ENCODE measurements at places on chromosomes 6 and 20. TPM values are rescaled to one million over a fixed set of nuclear protein-coding genes. Genes with fewer than 3 reads are reported as not detected.
A peak's percentile ranks its signal among the peaks of the same experiment; 100 is the strongest.

DNA sequence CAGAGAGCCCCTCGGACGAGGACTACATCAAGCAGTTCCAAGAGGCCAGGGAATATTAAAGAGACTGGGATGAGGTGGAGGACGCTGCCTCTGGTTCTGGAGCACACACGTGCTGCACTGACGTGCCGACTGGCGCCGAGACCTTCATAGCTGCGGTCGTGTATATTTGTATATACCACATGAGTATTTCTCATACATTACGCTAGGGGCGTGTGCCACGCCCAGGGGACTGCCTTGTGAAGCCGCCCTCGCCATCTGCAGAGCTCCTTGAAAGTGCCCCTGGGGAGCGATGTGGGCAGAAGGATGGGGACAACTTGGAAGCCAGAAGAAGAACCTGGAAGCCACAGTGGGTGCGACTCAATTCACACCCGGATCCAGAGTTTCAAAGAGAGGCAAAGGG is 78.3 kb downstream of the ISM1 start:
- H3K36me3 ChIP-seq, result no peaks in the 10 kb centered on the region
- no peak for DNase-seq
- H3K27ac ChIP-seq, result no peak overlapping the region
- H3K4me1 ChIP-seq, result no peaks in the 10 kb centered on the region

GRCh38 chr6:166484863-166485262 is 101.6 kb downstream of the RAMACL start:
- H3K27ac ChIP-seq, result no peak overlapping the region
- H3K27me3 ChIP-seq, result no peaks in the 10 kb centered on the region
- no peaks in the 10 kb centered on the region for H3K36me3 ChIP-seq
- H3K4me3 ChIP-seq, result no peak overlapping the region
- no peak for DNase-seq
- no peaks in the 10 kb centered on the region for H3K4me1 ChIP-seq

- H3K27me3 ChIP-seq, result 0 out of 2 replicates have a peak, but pooled peaks cover 2% of the 10 kb centered on the region
- no peak overlapping the region for H3K27ac ChIP-seq
- no peaks in the 10 kb centered on the region for H3K4me1 ChIP-seq
- H3K4me3 ChIP-seq, result no peak overlapping the region
- no peak for DNase-seq
These were observed 196.9 kb upstream of the SLC24A3 start for GRCh38 chr20:19015351-19016139.

DNA sequence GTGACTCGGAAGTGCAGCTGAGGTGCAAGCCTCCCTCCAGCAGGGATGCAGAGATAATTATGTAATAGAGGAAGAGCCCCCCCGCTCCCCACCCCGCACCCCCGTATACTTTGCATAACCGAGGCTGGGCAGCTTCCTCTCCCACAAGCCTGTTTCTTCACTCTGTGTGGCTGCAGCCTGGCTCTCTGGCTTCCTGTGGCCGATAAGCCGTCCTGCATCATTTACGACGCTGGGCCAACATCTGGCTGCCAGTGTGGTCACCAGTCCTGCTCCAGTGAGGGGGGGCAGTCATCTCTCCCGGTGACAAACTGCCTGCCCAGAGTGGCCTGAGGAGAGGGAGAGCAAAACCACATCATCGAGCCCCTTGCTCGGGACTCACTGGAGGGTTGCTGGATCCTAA is 59.2 kb downstream of the RBM38 start:
- no peak overlapping the region for H3K27ac ChIP-seq
- no peaks in the 10 kb centered on the region for H3K36me3 ChIP-seq
- H3K4me1 ChIP-seq, result peaks cover 6% of the 10 kb centered on the region
- no peak for DNase-seq

GRCh38 chr20:36128463-36129159 is 25.9 kb upstream of the EPB41L1 start:
- no peak overlapping the region for H3K4me3 ChIP-seq
- no peaks in the 10 kb centered on the region for H3K27me3 ChIP-seq
- no peaks in the 10 kb centered on the region for H3K36me3 ChIP-seq
- peaks cover 29% of the 10 kb centered on the region for H3K4me1 ChIP-seq
- peak; percentile 73 for DNase-seq
- peak overlapping the region; percentile 63 for H3K27ac ChIP-seq

DNA sequence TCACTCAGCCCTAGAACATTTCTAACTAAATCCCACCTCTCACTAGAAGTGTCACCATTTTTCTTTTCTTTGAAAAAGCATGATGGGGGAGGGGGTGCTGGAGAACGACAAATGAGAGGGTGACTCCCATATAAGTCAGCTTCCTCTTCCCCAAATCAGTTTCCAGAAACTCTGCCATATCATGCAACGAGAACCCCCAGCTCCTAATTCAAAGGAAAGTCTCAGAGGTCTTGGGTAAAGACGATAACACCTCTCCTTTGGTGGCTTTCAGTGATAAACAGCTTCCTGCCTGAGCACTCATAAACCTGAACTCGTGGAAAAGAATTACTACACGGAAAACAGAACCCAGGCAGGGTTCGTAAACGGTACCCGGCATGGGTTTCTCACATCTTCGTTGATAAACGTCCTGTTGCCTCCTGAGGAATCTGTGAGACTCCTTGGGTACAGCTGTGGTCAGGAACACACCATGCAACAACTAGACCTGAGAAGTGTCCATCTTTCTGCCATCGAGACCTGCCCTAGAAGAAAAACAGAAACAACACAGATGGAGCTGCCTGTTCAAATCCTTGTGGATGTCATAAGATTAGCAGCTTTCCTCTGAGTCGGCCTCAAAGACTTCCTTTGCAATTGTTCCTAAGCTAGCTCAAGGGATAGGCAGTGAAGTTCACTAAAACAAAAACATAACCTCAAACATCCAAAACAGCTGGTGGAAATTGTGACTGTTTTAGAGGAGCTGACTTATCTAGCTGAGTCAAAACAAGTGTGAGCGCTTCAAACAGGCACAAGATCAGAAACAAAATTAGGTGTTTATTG is 185.8 kb upstream of the PRDM1 start:
- H3K27ac ChIP-seq, result no peak overlapping the region
- H3K4me3 ChIP-seq, result no peak overlapping the region
- H3K27me3 ChIP-seq, result no peaks in the 10 kb centered on the region
- no peaks in the 10 kb centered on the region for H3K4me1 ChIP-seq
- H3K36me3 ChIP-seq, result no peaks in the 10 kb centered on the region
- DNase-seq, result no peak

DNA sequence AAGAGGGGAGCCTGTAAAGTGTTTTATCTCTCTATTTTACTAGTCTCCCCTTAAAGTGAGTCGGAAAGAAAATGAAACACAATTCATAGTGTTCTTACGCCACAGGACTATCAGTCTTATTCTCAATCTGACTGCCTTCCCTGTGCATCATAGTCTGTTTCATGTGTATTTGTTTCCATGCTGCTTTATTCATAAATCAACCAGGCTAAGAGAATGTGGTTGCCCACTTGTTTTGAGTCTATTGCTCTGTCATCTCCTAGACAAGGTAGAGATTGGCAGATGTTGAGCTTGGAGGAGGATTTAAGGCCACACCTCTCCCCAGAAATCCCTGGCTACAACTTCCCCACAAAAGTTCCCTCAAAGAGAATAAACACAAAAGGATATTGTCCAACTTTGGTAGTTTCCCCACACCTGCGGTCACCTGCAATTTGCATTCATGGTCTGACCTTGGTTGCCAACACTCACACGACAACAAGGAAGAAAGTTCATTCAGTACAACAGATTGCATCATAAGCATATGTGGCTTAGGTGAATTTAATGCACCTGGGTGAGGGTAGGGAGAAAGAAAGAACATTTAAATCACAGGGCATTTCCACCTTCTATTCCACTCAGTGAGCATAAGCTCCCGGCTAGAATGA is 167.1 kb upstream of the FBXL4 start:
- no peak overlapping the region for H3K4me3 ChIP-seq
- H3K36me3 ChIP-seq, result no peaks in the 10 kb centered on the region
- peak; percentile 49 for DNase-seq
- H3K27ac ChIP-seq, result no peak overlapping the region

- no peak for DNase-seq
- no peak overlapping the region for H3K27ac ChIP-seq
- H3K36me3 ChIP-seq, result no peaks in the 10 kb centered on the region
- peaks cover 82% of the 10 kb centered on the region for H3K27me3 ChIP-seq
These were observed 215.0 kb downstream of the SLC24A3 start for GRCh38 chr20:19427480-19427879.

DNA sequence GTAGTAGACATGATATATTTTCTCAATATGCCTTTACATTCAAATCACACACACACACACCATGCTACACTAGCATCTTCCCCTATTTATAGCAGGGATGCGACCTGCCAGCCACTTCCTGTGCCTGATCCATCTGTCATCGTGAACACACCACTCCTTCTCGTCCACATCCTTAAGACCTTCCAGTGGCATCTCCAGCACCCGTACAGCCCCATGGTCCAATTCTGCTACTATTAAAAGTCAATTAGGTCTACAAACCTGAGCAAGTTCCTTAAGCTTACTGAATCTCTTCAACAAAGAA is 54.5 kb downstream of the KIF16B start:
- H3K27me3 ChIP-seq, result no peaks in the 10 kb centered on the region
- no peaks in the 10 kb centered on the region for H3K36me3 ChIP-seq
- DNase-seq, result no peak
- no peaks in the 10 kb centered on the region for H3K4me1 ChIP-seq
- H3K27ac ChIP-seq, result no peak overlapping the region

GRCh38 chr20:13494019-13494418 is 144.7 kb downstream of the TASP1 start:
- peaks cover 5% of the 10 kb centered on the region for H3K4me1 ChIP-seq
- H3K36me3 ChIP-seq, result no peaks in the 10 kb centered on the region
- DNase-seq, result no peak
- H3K4me3 ChIP-seq, result no peak overlapping the region
- H3K27ac ChIP-seq, result no peak overlapping the region
- H3K27me3 ChIP-seq, result no peaks in the 10 kb centered on the region

DNA sequence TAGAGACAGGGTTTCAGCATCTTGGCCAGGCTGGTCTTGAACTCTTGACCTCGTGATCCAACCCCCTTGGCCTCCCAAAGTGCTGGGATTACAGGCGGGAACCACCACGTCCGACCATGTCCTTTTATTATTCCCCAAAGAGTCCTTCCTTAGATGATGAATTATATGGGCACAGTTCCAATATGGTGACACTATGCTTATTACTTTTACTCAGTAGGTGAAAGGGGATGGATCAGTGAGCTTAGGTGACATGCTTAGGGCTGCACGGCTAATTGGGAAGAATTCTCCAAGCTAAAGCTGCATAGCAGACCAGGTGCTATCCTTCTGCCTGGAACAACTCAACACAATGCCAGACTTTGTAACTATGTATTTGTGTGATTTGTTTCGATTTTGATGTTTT is 38.2 kb upstream of the TFAP2C start:
- H3K4me3 ChIP-seq, result no peak overlapping the region
- peak overlapping the region; percentile 84 for H3K27ac ChIP-seq
- H3K27me3 ChIP-seq, result no peaks in the 10 kb centered on the region
- H3K36me3 ChIP-seq, result no peaks in the 10 kb centered on the region

GRCh38 chr6:153218184-153218792 is 87.2 kb upstream of the RGS17 start:
- H3K4me1 ChIP-seq, result no peaks in the 10 kb centered on the region
- H3K4me3 ChIP-seq, result no peak overlapping the region
- H3K27me3 ChIP-seq, result no peaks in the 10 kb centered on the region
- H3K36me3 ChIP-seq, result no peaks in the 10 kb centered on the region

GRCh38 chr6:124984668-124985338 is 22.6 kb downstream of the RNF217 start:
- H3K27ac ChIP-seq, result peak overlapping the region; percentile 76
- peaks cover 48% of the 10 kb centered on the region for H3K4me1 ChIP-seq
- H3K4me3 ChIP-seq, result no peak overlapping the region
- H3K27me3 ChIP-seq, result no peaks in the 10 kb centered on the region
- peaks cover 20% of the 10 kb centered on the region for H3K36me3 ChIP-seq

GRCh38 chr6:134630508-134631121 is 312.7 kb upstream of the SGK1 start:
- H3K36me3 ChIP-seq, result no peaks in the 10 kb centered on the region
- no peak overlapping the region for H3K27ac ChIP-seq
- no peaks in the 10 kb centered on the region for H3K27me3 ChIP-seq
- no peaks in the 10 kb centered on the region for H3K4me1 ChIP-seq

GRCh38 chr6:42877695-42878094 is 1.7 kb upstream of the RPL7L1 start:
- H3K36me3 ChIP-seq, result peaks cover 4% of the 10 kb centered on the region
- no peak overlapping the region for H3K4me3 ChIP-seq
- peaks cover 10% of the 10 kb centered on the region for H3K4me1 ChIP-seq
- H3K27ac ChIP-seq, result no peak overlapping the region
- no peaks in the 10 kb centered on the region for H3K27me3 ChIP-seq

DNA sequence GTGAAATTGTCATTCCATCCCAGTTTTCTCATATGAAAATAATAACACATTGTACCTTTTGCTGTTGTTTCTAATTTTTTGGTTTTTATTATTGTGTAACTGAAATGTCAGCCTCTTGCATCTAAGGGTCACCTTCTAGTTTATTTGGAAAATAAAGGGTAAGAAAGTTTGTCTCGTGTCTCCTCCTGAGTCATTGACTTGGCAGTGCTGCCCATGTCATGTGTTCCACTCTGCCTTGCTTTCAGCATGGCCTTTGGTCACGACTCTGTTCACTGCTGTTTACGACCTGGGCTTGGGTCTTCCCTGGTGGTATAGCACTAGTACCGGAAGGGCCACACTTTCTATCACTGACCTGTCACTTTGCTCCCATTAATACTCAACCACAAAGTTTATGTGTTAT is 171.4 kb upstream of the RSPO3 start:
- H3K36me3 ChIP-seq, result no peaks in the 10 kb centered on the region
- no peak overlapping the region for H3K27ac ChIP-seq
- H3K27me3 ChIP-seq, result no peaks in the 10 kb centered on the region
- H3K4me3 ChIP-seq, result no peak overlapping the region

GRCh38 chr6:89956182-89956581 is 61.9 kb downstream of the GJA10 start:
- H3K36me3 ChIP-seq, result no peaks in the 10 kb centered on the region
- DNase-seq, result no peak
- no peak overlapping the region for H3K4me3 ChIP-seq
- no peaks in the 10 kb centered on the region for H3K27me3 ChIP-seq

The FAM184A gene
- 0.85 TPM for total RNA-seq

The SPTLC3 gene
- total RNA-seq, result 8.5 TPM

The SDCBP2 gene
- total RNA-seq, result 14.8 TPM

The AGER gene
- 20.4 TPM for total RNA-seq

The BTN3A1 gene
- 30.4 TPM for total RNA-seq

The GRM1 gene
- total RNA-seq, result not detected

The OPRM1 gene
- total RNA-seq, result not detected

The TMEM244 gene
- total RNA-seq, result not detected

The SIRPB2 gene
- 4.5 TPM for total RNA-seq

The PPP1R3D gene
- 9.9 TPM for total RNA-seq

The CYP39A1 gene
- 2.9 TPM for total RNA-seq

The PRRT1 gene
- total RNA-seq, result 12.6 TPM

Data from PC-9 (cell line).